ENCODE measurements at places on chromosomes 16 and 17.

DNA sequence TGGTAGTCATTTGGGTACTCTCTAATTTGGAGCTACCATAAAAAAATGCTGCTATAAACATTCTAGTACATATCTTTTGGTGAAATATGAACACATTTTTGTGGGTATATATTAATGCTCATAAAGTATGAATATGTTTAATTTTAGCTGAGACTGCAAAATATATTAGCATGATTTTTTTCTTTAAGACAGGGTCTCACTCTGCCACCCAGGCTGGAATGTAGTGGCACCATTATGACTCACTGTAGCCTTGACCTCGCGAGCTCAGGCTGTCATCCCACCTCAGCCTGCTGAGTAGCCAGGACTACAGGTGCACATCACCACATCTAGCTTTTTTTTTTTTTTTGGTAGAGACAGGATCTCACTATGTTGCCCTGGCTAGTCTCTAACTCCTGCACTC is 371.7 kb downstream of the SOX9 start:
- DNase-seq, result no peak

- no peak for DNase-seq
Measured at GRCh38 chr16:81158964-81159363, 62.8 kb upstream of the GCSH start.

DNA sequence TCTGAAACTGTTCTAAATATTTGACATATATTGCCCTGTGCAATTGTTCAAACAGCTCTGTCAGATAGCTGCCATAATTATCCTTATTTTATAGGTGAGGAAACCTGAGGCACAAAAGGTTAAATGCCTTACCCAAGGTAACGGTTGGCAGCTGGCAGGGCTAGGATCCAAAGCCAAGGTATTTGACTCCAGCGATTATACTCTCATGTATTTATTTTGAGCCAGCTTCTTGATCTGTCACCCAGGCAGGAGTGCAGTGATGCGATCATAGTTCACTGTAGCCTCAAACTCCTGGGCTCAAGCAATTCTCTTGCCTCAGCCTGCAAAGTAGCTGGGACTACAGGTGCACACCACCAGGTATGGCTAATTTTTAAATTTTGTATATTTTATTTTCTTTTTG is 7.2 kb downstream of the ENO3 start:
- DNase-seq, result no peak

DNA sequence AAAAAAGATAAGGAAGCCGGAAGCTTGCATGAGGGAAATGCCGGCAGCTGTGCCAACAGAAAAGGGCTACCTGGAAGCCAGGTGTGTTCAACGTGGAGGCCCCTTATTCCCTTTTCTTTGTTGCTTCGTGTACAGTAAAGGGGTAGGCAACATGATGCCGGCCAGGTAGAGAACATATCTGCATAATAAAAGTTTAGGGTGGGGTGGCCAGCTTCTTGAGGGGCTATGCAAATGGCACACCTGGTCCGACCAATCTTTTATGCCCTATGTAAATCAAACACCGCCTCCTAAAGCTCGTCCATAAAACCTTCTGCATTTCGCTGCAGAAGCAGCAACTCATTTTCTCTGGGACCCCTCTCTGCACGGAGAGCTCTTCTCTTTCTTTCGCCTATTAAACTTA is 911.6 kb downstream of the KCNJ2 start:
- no peak for DNase-seq

DNA sequence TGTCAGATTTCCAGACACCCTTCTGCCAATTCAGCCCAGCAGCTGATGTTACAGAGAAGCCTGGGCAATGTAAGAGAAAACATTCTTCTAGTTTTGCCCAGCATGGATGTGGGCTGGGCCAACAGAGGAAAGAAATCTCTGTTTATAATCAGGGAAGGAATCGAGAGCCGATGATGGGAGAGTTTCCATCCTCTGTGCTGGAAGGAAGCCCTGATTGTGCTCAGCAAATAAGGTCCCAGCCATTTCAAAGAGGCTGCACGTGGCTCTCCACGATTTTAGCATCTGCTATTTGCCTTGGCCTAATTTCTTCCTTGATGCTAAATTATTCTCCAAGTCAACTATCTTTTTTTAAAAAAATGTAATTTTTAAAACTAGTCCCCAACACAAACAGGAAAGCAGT is 70.0 kb downstream of the IRX6 start:
- DNase-seq, result no peak

GRCh38 chr16:53598511-53599275 is 95.7 kb upstream of the AKTIP start:
- peak; percentile 20 for DNase-seq

DNA sequence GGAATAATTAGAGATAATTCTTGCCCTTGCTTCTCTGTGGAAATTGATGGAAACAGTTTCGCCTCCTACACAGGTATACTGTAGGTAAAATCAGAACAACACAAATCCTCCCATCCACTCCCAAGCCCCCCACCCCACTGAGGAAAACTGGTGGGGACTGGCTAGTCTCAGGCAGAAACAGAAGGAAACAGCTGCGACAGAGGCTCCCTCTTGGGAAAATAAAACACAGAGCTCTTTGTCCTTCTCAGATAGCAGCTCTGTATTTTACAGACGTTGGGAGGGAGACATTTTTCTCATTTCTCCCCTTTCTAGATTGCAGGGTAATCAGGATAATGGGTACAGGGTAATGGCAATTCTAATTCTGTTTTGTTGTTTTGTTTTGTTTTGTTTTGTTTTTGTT is 1.1 kb downstream of the SLFN13 start:
- DNase-seq, result no peak

- DNase-seq, result no peak
Measured at GRCh38 chr17:50185631-50186471, 15.6 kb downstream of the COL1A1 start.

DNA sequence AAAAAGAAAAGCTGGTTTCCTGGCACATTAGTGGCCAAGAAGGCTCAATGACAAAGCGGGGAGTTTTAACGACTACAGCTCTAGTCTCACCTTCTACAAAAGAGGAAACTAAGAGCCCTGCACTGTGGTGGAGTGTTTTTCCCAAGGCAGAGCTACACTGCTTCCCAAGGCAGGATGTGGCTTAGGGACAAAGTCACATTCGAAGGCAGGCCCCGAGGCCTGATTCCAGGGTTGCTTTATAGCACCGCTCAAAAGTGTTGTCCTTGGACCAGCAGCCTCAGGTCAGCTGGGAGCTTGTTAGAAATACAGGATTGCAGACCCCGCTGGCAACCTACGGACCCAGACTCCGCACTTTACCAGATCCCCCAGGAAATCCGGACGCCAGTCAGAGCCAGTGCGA is 23.8 kb downstream of the TMEM92 start:
- DNase-seq, result no peak

- DNase-seq, result peak; percentile 86
Measured at GRCh38 chr16:81445966-81446906, 1.6 kb downstream of the CMIP start.

- peak; percentile 33 for DNase-seq
Measured at GRCh38 chr16:89564476-89565255, 4.2 kb downstream of the RPL13 start.

GRCh38 chr16:86432691-86433090 is 77.6 kb upstream of the FOXF1 start:
- no peak for DNase-seq

- DNase-seq, result peak; percentile 69
Measured at GRCh38 chr16:74309789-74310781, 13.5 kb downstream of the PSMD7 start.

- DNase-seq, result no peak
Measured at GRCh38 chr16:17271687-17272086, 199.1 kb downstream of the XYLT1 start.

GRCh38 chr17:39115135-39115534 is 36.3 kb downstream of the PLXDC1 start:
- DNase-seq, result no peak

- peak; percentile 38 for DNase-seq
Measured at GRCh38 chr16:11306997-11307638, 26.0 kb upstream of the PRM1 start.

DNA sequence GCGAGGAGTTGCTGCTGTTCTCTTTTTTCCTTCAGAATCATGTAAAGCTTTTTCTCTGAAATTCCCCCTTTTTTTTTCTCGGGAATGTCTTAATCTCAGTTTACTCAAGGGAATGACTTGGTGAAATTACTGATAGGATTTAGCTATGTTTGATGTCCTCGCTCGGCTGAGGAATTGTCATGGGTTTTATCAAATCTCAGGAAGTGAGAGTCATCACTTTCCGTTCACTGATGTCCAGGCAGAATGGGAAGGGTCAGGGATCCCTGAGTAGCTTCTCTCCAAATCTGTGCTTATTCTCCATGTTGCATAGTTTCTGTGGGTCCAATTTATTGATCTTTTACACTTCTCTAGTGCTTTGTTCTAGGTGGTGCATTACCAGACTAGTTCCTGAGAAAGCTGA is 6.3 kb downstream of the IGSF6 start:
- no peak for DNase-seq

GRCh38 chr17:12627781-12628451 is 37.8 kb upstream of the MYOCD start:
- peak; percentile 74 for DNase-seq

GRCh38 chr16:27980076-27980775 is 83.3 kb downstream of the GSG1L start:
- DNase-seq, result no peak

GRCh38 chr17:75808905-75809621 is 24.5 kb downstream of the UNK start:
- DNase-seq, result peak; percentile 67

DNA sequence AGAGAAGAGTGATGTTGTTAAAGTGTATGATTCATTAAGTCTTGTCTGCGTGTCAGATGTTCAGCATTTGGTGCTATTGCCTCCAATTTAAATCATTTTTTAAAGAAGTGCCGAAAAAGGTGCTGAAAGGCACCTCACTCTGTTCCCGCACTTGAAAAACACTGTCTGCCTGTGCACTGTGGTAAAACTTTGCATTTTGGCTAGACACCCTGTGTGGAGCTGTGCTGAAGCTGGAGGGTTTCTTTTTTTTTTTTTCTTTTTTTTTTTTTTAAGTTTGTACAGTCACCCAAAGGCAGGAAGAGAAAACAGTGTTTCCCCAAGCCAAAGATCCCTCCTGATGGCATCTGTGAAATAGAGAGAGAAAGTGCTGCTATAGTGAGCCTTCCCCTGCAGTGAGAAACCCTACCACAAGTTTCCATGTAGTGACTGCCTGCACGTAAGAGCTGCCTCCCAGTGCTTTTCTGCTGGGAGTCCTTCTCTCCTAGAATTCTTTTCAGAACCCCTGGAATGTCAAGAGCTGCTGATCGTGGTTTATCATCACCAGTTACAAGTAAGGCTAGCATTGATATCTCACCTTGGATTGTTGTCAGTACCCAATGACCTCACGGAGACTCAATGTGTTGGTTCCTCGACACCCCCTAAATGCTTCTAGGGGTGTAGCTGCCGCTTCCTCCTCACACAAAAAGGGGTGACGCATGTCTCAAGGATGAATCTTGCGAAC is 116.0 kb upstream of the SOX9 start:
- no peak for DNase-seq

- peak; percentile 28 for DNase-seq
Measured at GRCh38 chr16:5706211-5706610, 608.6 kb upstream of the EEF2KMT start.

GRCh38 chr17:21462237-21462636 is 86.1 kb downstream of the KCNJ12 start:
- no peak for DNase-seq

DNA sequence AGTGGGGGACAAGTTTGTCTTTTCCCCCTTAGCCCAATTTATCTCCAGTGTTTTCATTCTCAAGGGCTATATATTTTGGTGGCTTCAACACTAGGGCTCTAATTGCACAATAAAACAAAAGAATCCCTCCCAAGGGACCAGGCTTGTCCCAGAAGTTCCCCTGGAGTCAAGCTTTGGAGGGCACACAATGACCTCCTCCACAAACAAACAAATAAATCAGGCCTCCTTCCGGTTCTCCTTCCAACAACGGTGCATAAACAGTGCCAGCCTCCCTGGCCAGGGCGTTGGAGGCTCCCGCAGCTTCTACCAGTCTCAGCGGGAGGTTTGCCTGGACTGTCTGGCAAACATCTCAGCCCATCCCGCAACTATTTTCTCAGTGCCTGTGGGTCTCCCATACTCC is 188.0 kb upstream of the FOXF1 start:
- DNase-seq, result no peak

DNA sequence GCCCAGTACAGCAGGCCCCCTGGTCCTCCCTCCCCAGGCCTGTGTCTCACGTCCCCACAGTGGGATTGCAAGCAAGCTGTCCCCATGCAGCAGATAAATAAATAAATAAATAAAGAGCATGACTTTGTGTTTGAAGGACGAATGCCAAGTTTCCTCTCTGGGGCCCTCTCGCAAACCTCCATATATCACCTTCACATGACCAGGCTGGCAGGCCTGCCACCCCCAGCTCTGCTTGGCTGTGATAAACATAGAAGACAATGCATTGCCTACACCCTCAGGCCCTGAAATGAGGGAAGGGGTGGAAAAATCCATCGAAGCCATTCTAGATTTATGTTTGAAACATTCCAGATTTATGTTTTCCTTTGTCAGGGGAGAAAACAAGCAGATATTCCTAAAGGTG is 107.3 kb downstream of the CCT6B start:
- DNase-seq, result no peak

GRCh38 chr17:36705874-36706731 is 104.7 kb downstream of the MRM1 start:
- DNase-seq, result peak; percentile 57

DNA sequence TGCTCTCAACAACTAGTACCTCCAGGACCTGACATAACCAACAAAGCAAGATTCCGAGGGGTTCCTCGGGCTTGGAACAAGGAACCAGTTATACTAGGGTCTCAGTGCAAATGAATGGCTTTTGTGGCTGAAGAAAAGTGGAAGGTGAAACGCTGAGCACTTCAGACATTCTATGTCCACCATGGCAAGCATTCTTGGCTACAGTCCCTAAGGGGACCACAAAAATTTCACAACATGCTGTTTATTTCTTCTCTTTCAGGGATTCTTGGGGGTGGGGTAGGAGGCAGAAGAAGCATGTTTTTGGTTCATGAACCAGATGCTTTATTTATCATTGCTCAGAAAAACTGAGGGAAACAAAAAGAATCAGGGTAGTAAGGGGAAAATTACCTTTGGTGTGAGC is 479.9 kb upstream of the CDH11 start:
- DNase-seq, result no peak

GRCh38 chr17:28169621-28170349 is 127.3 kb downstream of the NLK start:
- no peak for DNase-seq

DNA sequence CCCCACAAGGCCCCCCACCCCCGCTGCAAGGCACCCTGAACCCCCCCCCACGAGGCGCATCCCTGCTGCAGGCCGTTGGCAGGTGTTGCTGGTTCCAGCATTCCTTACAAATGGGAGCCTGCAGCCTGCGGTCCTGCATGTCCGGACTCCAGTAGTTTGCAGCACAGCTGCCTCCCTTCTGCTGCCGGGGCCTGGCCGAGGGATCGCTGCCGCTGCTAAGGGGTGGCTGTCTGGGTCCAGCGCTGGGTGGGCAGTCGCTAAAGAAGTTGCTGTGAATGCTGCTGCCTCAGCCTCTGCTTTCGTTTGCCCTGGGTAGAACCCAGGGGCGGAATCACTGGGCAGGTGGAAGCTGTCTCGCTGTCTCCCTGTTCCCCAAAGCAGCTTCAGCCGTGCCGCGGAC is 11.8 kb downstream of the UTS2R start:
- no peak for DNase-seq
